ENCODE measurements at places on chromosomes 11 and 22. TPM values are rescaled to one million over a fixed set of nuclear protein-coding genes. Genes with fewer than 3 reads are reported as not detected.

- DNase-seq, result no peak
These were observed 6.7 kb downstream of the ZBTB44 start for GRCh38 chr11:130308059-130308458.

DNA sequence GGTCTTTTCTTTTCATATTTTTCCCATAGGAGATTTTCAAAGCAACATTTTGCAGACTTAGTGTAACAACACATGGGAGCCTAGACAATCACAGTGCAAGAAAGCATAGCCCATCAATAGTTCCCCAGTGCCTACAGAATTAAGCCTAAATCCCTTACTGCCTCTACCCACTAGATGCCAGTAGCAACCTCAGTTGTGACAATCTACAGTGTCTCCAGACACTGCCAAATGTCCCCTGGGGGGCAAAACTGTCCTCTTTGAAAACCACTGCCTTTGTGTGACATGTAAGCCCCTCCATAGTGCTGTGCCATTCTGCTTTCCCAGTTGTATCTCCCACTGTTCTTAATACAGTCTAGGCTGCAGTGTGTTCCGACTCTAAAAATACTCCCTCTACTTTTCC, 1329.0 kb downstream of the LRRC4C start:
- DNase-seq, result no peak

The GSTT2B gene
- total RNA-seq, result 5.8 TPM

DNA sequence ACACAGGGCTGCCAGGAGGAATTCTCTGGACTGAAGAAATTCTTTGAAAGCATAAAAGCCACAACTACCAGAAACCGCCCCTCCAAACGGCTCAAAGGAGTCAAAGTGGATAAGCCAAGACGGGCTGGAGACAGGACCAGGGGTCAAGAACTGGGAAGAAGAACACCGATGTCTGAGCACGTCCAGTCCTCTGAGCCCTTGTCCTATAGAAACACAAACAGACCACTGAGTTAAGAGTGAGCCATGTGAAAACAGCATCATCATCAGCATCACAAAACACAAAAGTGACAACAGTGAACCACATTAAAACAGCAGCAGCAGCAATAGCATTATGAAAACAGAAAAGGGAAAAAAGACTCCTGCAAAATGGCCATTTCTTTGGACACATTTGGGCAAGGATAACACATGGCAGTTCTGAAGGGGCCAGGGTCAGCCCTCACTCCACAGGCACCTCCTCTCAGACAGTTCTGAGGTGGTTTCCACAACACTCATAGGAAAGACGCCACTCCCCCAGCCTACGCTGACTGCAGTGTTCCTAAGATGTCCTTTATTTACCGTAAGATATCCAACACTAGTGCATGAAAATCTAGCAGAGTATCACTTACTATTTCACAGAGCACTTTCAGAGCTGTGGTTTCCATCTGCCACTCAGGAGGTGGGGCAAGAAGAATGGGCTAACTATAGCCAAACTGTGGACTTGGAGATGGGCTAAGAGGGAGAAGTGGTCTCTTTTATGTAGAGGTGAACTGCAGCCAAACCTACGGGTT, 28.6 kb upstream of the YPEL1 start:
- DNase-seq, result no peak

The GLYATL2 gene
- total RNA-seq, result 1.2 TPM

The MPZL3 gene
- 3.0 TPM for total RNA-seq

The KCTD21 gene
- 4.1 TPM for total RNA-seq

DNA sequence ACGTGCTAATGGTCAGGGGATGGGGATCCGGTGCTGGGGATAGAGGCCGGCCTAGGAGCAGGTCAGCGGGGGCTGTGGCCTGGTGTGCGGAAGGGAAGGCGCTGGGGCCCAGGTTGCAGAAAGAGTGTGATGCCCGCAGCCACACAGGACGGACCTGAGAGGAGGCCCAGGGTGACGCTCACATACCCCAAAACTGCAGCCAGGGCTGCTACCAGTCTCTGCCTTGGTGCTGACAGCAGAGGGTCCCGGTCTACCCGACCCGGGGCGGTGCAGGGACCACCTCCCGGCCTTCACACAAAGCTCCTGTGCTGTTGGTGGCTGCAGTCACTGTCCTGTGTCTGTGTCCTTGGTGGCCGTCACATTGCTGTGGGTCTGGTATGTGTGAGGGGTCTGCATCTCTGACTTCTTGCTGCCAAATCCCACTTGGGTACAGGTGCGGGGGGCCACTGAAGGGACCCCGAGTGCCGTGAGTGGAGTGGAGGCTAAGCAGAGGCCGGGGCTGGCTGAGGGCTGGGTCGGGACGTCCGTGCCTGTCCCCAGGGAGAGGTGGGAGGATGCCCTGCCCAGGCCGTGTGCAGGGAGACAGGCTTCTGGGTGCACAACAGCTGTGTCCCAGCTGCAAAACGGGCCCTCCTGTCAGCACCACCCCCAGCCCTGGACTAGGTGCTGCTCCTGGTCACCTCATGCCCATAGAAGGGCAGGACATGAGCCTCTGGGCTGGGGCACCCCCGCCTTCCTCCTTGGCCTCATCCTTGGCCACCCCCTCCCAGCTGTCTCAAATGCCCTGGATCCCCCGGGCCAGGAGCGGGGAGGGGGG, 1.5 kb downstream of the LSP1 start:
- peak; percentile 59 for DNase-seq

The GAS2L1 gene
- 16.7 TPM for total RNA-seq

The GAB4 gene
- not detected for total RNA-seq

The MYOD1 gene
- 31.8 TPM for total RNA-seq

DNA sequence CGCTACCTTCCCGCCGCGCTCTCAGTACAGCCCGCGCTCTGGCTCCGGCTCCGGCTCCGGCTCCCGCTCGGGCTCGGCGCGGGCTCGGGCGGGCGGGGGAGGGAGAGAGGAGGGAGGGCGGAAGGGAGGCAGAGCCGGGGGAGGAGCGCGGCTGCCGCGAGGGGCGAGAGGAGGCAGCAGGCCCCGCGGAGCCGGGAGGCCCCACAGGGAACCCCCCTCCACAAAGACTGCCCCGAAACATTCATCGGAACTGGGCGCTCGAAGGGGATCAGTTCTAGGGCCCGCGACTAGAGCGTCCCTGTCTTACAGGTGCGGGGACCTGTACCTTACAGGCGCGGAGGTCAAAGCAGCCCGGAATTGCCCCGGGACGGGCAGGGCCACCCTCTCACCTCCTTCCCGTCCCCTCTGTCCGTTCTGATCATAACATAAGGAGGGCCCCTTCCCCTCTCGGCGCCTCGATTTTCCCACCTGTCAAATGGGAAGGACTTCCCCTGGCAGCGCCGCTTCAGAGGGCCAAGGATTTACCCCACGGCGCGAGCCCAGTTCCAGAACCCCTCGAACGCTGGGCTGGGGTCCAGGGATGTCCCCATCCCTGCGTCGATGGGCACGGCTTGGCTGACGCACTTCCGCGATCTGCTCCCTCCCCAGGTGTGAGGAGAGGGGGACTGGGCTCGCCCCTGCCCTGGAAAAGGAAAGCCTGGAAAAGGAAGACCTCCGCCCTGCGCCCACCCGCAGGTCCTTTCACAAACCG, at the start of gene SHISA8:
Gene SHISA8, minus strand, starts transcription at position 40 of the 751 bp plus-strand sequence. CDS start 407 bp downstream, outside the sequence.
- peak; percentile 75 for DNase-seq

DNA sequence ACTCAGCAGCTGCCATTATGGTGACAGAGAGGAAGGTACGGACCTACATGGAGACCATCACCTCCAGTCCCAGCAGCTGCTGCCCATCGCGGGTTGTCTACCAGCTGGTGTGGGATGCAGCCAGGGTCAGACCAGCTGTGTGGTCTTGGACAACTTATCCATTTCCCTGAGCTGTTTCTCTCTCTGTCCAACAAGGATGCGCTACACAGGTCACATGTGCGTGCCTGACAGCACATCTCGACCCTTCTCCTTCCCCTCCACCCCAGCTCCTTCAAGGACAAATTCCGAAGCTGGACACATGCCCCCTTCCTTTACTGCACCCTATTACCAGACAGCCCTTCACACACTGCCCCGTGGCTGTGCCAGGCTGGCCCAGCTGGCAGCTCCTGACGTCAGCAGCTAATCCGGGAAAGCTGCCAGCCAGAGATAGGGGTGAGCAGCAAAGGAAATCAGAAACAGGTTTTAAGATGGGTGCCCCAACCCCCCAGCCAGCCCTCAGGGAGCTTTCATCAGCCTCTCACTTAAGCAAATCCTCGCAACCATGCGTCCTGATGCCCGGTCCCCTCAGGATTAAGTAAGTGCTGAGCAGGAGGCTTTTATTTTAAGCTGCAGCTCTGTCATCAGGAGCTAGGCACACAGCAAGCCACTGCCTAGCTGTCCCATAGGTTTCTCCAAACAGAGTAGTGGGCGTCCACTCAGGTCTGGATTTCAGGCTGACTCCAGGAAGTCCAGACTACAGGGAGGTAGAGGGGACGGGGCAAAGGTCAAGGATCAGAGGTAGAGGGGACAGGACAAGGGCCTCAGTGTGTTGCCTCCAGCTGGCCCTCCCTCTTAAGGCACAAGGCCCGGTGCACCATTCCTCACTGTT, 20.3 kb downstream of the TEF start:
- DNase-seq, result peak; percentile 91

- DNase-seq, result no peak
These were observed 28.4 kb upstream of the PRDM10 start for GRCh38 chr11:130031056-130031455.

DNA sequence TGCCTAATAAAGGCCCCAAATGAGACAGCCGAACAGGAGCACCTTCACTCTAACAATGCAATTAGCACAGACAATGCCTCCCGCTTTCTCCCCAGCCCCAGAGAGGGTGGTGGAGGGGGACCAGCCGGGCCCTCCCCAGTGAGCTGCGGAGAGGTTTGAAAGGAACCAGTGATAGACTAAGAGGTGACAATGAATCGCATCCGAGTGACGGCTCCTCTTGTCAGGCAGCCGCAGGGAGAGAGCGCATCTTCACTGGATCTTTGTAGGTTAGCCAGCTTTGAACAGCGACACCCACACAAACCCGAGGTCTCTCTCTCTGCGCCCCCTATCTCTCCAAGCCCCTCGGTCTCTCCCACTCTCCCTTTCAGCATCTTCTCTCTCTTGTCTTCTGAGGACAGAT, 28.0 kb downstream of the FLRT1 start:
- no peak for DNase-seq

- DNase-seq, result no peak
These were observed 23.7 kb downstream of the SNU13 start for GRCh38 chr22:41664951-41665350.

- DNase-seq, result peak; percentile 81
These were observed 378.8 kb downstream of the ETS1 start for GRCh38 chr11:128208329-128209137.
